Uterus (tissue), 4 donors: ENCODE measurements at places on chromosomes 7 and 10. TPM values are rescaled to one million over a fixed set of nuclear protein-coding genes. Genes with fewer than 3 reads are reported as not detected.

- no peaks in the 10 kb centered on the region for H3K4me1 ChIP-seq
- H3K27me3 ChIP-seq: no peaks in the 10 kb centered on the region
- H3K36me3 ChIP-seq: no peaks in the 10 kb centered on the region
These were observed 234.3 kb downstream of the SH2D4B start for GRCh38 chr10:80771902-80772555.

- no peak for DNase-seq
- H3K27ac ChIP-seq: no peak overlapping the region
- H3K4me3 ChIP-seq: no peak overlapping the region
- H3K27me3 ChIP-seq: no peaks in the 10 kb centered on the region
- H3K4me1 ChIP-seq: no peaks in the 10 kb centered on the region
These were observed 77.5 kb downstream of the FOXL3 start for GRCh38 chr7:367351-367901.

DNA sequence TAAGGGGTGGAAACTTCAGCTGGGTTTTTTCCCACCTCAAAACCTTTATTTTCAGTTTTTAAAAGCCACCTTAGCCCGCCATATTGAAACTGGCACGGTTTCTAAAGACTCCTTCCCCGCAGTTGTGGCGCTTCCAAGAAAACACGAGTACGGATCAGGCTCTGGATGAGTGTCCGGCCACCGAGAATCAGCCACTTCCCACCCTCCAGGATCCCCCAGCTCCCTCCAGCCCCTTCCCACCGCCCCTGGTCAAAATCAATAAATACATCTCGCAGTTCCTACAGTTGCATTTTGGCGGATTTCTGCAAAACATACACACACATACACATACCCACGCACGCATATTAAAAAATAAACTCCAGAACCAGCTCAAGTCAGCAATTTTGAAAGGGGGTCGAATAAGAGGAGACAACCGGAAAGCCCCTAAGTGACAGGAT lies 1.1 kb downstream of the SFMBT2 start:
- H3K4me1 ChIP-seq: no peaks in the 10 kb centered on the region
- peaks cover 3% of the 10 kb centered on the region for H3K27me3 ChIP-seq
- no peaks in the 10 kb centered on the region for H3K36me3 ChIP-seq

DNA sequence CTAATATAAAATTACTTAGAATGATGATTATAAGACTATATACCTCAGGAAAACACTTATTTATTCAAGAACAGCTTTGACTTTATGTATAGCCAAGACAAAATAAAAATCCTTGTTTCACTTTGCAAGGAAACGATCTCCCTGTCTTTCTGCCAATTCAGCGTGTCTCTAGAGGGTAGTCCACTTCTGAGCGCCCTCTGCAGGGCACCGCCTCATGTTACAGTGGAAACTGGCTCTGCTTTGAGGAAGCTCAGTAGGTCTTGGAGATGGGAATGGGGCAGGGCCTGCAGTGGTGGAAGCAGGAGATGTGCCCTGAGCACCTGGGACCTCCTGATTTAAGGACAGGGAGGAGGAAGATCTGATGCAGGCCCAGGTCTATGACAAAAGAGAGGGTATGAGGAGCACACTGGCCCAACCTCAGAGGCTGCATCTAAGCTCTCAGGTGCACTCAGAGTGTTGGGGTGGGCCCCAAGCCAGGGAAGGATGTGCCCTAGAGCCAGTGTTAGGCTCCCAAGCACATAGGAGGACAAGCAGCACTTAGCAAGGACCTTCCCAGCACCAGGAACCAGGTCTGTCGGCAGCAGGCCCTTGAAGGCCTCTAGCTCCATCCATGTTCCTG lies 481.0 kb downstream of the TNS3 start:
- H3K4me1 ChIP-seq: no peaks in the 10 kb centered on the region
- peak; percentile 31 for DNase-seq
- H3K27me3 ChIP-seq: no peaks in the 10 kb centered on the region
- H3K4me3 ChIP-seq: no peak overlapping the region
- no peak overlapping the region for H3K27ac ChIP-seq

TMEM213 gene
- not detected for total RNA-seq

DNA sequence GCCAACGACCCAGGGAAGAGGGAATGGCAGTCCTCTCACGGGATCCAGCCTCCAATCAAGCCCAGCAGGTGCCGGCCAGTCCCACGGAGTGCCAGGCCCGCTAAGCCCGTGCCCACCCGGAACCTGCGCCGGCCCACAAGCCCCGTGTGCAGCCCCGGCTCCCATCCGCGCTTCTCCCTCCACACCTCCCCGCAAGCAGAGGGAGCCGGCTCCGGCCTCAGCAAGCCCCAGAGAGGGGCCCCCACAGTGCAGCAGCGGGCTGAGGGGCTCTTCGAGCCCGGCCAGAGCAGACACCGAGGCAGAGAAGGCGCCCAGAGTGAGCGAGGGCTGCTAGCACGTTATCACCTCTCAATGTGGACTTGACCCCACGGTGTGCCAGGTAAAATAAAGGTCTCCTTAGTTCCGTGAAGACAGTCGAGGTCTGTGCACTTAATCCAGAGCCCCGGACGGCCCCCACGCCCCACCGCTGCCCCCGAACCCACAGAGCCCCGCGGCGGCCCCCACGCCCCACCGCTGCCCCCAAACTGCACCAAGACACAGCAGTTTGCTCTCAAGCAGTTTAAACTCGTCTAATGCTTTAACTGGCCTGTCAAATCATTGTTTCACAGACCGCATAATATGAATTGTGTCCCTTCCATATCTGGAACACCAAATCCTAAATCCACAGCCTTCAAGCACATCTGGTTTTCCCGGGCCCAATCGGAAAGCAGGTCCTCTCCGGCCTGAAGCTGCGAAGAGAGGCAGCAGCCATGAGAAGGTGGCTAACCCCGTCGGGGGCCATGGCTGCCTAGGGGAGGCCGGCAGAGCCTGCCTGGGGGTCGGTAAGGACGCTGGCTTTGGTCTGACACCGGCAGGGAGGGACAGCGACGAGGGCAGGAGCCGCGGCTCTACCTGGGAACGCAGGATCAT lies 307.8 kb downstream of the PTPRN2 start:
- no peak for DNase-seq
- H3K27ac ChIP-seq: no peak overlapping the region
- H3K4me1 ChIP-seq: no peaks in the 10 kb centered on the region
- no peaks in the 10 kb centered on the region for H3K27me3 ChIP-seq
- H3K4me3 ChIP-seq: no peak overlapping the region

GRCh38 chr10:8321990-8322389 lies 267.5 kb downstream of the GATA3 start:
- no peak for DNase-seq
- no peaks in the 10 kb centered on the region for H3K36me3 ChIP-seq
- no peaks in the 10 kb centered on the region for H3K27me3 ChIP-seq
- H3K4me1 ChIP-seq: no peaks in the 10 kb centered on the region
- H3K4me3 ChIP-seq: no peak overlapping the region
- no peak overlapping the region for H3K27ac ChIP-seq

GRCh38 chr7:138196971-138197896 lies 121.0 kb downstream of the AKR1D1 start:
- H3K27me3 ChIP-seq: no peaks in the 10 kb centered on the region
- H3K4me1 ChIP-seq: no peaks in the 10 kb centered on the region
- H3K27ac ChIP-seq: no peak overlapping the region
- H3K4me3 ChIP-seq: no peak overlapping the region
- no peak for DNase-seq

- peaks cover 11% of the 10 kb centered on the region for H3K4me1 ChIP-seq
- H3K36me3 ChIP-seq: no peaks in the 10 kb centered on the region
- no peak for DNase-seq
- H3K27me3 ChIP-seq: peaks cover 46% of the 10 kb centered on the region
These were observed at the start of gene HOXA13 for GRCh38 chr7:27199849-27200760. Gene HOXA13, minus strand, starts transcription at chr7:27200091. Its CDS starts 14 bp downstream, at chr7:27200077.

NUTM2D gene
- total RNA-seq: 5.9 TPM

GRCh38 chr10:98318861-98319260 lies 50.9 kb upstream of the LOXL4 start:
- no peaks in the 10 kb centered on the region for H3K36me3 ChIP-seq
- H3K4me3 ChIP-seq: no peak overlapping the region
- no peak for DNase-seq
- H3K27me3 ChIP-seq: no peaks in the 10 kb centered on the region

CPVL gene
- 8.5 TPM for total RNA-seq

DNA sequence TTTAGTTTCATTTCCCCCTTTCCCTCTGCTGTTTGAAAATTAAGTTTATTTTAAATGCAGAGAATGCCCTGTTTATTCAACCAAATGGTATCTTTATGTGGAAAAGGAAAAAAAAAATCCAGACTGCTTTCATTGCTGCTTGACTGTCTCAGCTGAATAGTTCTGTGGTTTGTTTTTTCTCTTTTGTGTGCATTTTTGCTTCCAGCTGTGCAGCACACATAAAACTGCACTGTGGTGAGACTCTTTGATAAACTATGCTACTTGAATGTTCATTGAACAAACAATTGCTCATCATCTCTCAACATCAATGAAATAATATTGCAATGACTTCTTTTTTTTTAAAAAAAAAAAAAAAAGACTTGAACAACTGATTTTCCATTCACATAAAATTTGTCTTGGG lies 78.6 kb upstream of the GLI3 start:
- no peaks in the 10 kb centered on the region for H3K4me1 ChIP-seq
- H3K27me3 ChIP-seq: no peaks in the 10 kb centered on the region
- H3K4me3 ChIP-seq: no peak overlapping the region
- H3K27ac ChIP-seq: no peak overlapping the region
- DNase-seq: no peak

GRCh38 chr10:30577048-30577447 lies 52.5 kb downstream of the LYZL2 start:
- H3K4me3 ChIP-seq: no peak overlapping the region
- H3K27me3 ChIP-seq: no peaks in the 10 kb centered on the region
- DNase-seq: no peak
- H3K27ac ChIP-seq: no peak overlapping the region
- no peaks in the 10 kb centered on the region for H3K4me1 ChIP-seq

SPDYE2 gene
- total RNA-seq: not detected

- H3K27ac ChIP-seq: no peak overlapping the region
- H3K4me1 ChIP-seq: no peaks in the 10 kb centered on the region
- DNase-seq: no peak
- no peak overlapping the region for H3K4me3 ChIP-seq
- no peaks in the 10 kb centered on the region for H3K36me3 ChIP-seq
- H3K27me3 ChIP-seq: no peaks in the 10 kb centered on the region
These were observed 59.5 kb downstream of the ACADSB start for GRCh38 chr10:123068087-123068853.

FAM25G gene
- total RNA-seq: not detected
